ENCODE measurements at places on chromosomes 1 and 21.
A peak's percentile ranks its signal among the peaks of the same experiment; 100 is the strongest.

GRCh38 chr1:35808450-35809113, 766 bp downstream of the AGO4 start:
- no peaks in the 10 kb centered on the region for H3K27me3 ChIP-seq
- DNase-seq = peak; percentile 74
- H3K27ac ChIP-seq = no peak overlapping the region

- DNase-seq = no peak
- no peak overlapping the region for H3K27ac ChIP-seq
- H3K4me1 ChIP-seq = peaks cover 12% of the 10 kb centered on the region
- H3K36me3 ChIP-seq = no peaks in the 10 kb centered on the region
- no peaks in the 10 kb centered on the region for H3K27me3 ChIP-seq
- no peak overlapping the region for H3K4me3 ChIP-seq
Observed at GRCh38 chr1:64601207-64601606, 131.3 kb downstream of the CACHD1 start.

- no peaks in the 10 kb centered on the region for H3K36me3 ChIP-seq
- H3K27ac ChIP-seq = no peak overlapping the region
- DNase-seq = no peak
- peaks cover 13% of the 10 kb centered on the region for H3K4me1 ChIP-seq
Observed at GRCh38 chr1:244349103-244349531, 102.6 kb downstream of the ADSS2 start.

GRCh38 chr1:186420923-186421322, 40.0 kb downstream of the PDC start:
- H3K27me3 ChIP-seq = no peaks in the 10 kb centered on the region
- no peak for DNase-seq
- no peak overlapping the region for H3K4me3 ChIP-seq

DNA sequence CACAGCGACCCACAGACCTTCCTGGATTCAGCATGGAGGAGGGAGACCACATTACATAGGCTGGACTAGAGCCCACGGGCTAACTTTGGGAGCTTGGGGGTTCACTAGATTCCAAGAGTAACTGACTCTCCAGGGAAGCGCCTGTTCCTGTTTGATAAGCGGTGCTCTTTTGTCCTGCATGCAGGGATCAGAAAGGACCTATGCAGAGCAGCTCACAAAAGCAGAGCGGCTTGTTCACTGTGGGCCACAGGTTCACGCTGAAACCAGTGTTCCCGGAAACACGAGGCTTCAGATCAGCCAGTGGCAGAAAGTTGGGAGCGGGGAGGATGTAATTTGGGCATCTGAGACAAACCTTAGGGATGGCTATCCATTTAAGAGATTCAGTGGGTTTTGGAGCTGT, 403.9 kb downstream of the PCP4 start:
- H3K4me1 ChIP-seq = peaks cover 7% of the 10 kb centered on the region
- no peak overlapping the region for H3K4me3 ChIP-seq
- H3K27me3 ChIP-seq = no peaks in the 10 kb centered on the region
- H3K36me3 ChIP-seq = no peaks in the 10 kb centered on the region

GRCh38 chr1:164361927-164362326, 197.1 kb upstream of the PBX1 start:
- no peak overlapping the region for H3K27ac ChIP-seq
- H3K36me3 ChIP-seq = no peaks in the 10 kb centered on the region
- no peak for DNase-seq
- no peaks in the 10 kb centered on the region for H3K27me3 ChIP-seq
- no peak overlapping the region for H3K4me3 ChIP-seq
- H3K4me1 ChIP-seq = no peaks in the 10 kb centered on the region

DNA sequence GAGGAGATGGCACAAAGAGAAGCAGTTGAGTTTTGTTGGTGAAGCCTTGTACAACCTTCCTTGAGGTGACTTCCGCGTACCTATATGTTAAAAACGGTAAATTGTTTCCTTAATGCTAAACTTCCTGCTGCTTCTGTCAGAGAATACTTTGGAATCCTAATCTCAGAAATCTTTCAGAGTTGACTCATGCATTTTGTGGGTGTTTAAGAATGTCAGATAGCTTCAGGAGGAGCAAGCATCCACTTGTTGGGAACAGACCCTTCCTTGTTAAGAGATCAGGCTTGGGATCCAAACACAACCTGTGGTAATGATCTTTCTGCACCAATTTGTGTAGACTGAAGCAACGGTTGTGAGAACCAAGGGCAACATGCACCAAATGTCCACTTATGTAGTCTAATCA, 29.5 kb downstream of the AK4 start:
- no peaks in the 10 kb centered on the region for H3K27me3 ChIP-seq
- no peaks in the 10 kb centered on the region for H3K36me3 ChIP-seq
- peaks cover 5% of the 10 kb centered on the region for H3K4me1 ChIP-seq
- no peak overlapping the region for H3K27ac ChIP-seq
- no peak for DNase-seq

DNA sequence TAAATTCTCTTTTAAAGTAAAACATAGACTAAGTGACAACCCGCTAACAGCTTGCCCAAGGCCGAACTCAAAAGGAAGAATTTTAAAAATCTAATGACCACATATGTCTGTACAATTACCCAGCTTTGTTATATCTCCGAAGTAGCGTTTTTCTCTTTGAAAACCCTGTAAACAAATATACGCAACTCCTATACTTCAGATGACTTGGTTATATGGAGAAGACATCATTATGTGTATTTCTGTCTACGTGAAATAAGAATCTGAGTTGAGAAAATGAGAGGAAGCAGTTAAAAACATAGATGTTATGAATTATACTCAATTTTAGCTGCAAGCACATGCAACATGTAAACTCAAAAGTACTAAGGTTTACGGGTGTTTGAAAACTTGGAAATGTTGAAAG, 2.0 kb downstream of the PBX1 start:
- H3K27me3 ChIP-seq = no peaks in the 10 kb centered on the region
- H3K4me3 ChIP-seq = peak overlapping the region; percentile 95
- H3K4me1 ChIP-seq = peaks cover 8% of the 10 kb centered on the region

GRCh38 chr1:118250232-118250631, 65.2 kb upstream of the SPAG17 start:
- DNase-seq = no peak
- no peak overlapping the region for H3K4me3 ChIP-seq
- H3K27ac ChIP-seq = no peak overlapping the region
- H3K27me3 ChIP-seq = no peaks in the 10 kb centered on the region

- H3K27me3 ChIP-seq = no peaks in the 10 kb centered on the region
- H3K4me3 ChIP-seq = no peak overlapping the region
- no peak overlapping the region for H3K27ac ChIP-seq
- peaks cover 8% of the 10 kb centered on the region for H3K4me1 ChIP-seq
Observed at GRCh38 chr1:41954533-41954944, 35.8 kb upstream of the HIVEP3 start.

DNA sequence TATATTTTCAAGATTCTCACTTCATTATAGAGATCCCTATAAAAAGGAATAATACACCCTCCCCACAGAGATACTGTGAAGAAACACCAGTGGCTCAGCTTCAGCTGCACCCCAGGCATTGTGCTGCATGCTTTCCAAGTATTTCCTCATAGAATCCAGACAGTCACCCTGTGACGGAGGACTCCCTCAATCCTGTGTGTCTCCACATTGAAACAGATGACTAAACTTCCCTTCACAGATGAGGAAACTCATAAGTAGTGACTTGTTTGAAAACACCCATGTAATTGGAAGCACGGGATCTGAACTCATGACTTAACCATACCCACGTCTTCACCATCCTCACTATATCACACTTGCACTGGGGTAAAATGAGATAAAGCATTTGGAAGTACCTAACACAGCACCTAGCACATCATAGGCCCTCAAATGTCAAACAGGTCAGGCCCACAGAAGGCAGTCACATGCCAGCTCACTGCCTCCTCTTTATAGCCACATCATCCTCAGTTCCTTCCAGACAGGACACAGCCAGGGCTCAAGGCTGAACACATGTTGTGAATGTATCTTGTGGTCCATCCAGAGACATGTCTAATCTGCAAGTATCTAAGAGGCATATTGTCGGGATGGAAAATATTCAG, 55.2 kb downstream of the GPR161 start:
- no peaks in the 10 kb centered on the region for H3K27me3 ChIP-seq
- no peak for DNase-seq
- no peaks in the 10 kb centered on the region for H3K4me1 ChIP-seq
- H3K4me3 ChIP-seq = no peak overlapping the region
- no peak overlapping the region for H3K27ac ChIP-seq

- DNase-seq = no peak
- H3K4me1 ChIP-seq = no peaks in the 10 kb centered on the region
- no peak overlapping the region for H3K4me3 ChIP-seq
- H3K27me3 ChIP-seq = peaks cover 2% of the 10 kb centered on the region
- H3K27ac ChIP-seq = no peak overlapping the region
- no peaks in the 10 kb centered on the region for H3K36me3 ChIP-seq
Observed at GRCh38 chr1:18018366-18018765, 89.2 kb upstream of the IGSF21 start.

GRCh38 chr1:113976609-113977278, 2.5 kb upstream of the OLFML3 start:
- H3K4me3 ChIP-seq = no peak overlapping the region
- DNase-seq = no peak
- H3K4me1 ChIP-seq = peaks cover 19% of the 10 kb centered on the region

- DNase-seq = no peak
- no peak overlapping the region for H3K4me3 ChIP-seq
- H3K36me3 ChIP-seq = no peaks in the 10 kb centered on the region
- H3K27ac ChIP-seq = no peak overlapping the region
- peaks cover 16% of the 10 kb centered on the region for H3K4me1 ChIP-seq
Observed at GRCh38 chr1:81317191-81317590, 483.5 kb upstream of the ADGRL2 start.

DNA sequence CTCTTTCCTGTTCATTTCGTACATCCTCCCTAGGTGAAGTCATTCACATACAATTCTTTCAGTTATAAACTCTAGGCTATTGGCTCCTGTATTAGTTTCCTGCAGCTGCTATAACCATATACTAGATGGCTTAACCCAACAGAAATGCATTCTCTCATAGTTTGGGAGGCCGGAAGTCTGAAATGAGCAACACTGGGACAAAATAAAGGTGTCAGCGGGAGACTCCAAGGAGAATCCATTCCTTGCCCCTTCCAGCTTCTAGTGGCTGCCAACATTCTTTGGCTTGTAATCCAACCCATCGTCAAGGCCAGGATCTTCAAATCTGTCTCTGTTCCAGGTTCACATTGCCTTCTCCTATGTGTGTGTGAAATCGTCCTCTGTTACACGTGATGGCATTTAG, 71.3 kb downstream of the TOR3A start:
- H3K27ac ChIP-seq = no peak overlapping the region
- H3K4me1 ChIP-seq = no peaks in the 10 kb centered on the region
- H3K4me3 ChIP-seq = no peak overlapping the region
- no peaks in the 10 kb centered on the region for H3K36me3 ChIP-seq

DNA sequence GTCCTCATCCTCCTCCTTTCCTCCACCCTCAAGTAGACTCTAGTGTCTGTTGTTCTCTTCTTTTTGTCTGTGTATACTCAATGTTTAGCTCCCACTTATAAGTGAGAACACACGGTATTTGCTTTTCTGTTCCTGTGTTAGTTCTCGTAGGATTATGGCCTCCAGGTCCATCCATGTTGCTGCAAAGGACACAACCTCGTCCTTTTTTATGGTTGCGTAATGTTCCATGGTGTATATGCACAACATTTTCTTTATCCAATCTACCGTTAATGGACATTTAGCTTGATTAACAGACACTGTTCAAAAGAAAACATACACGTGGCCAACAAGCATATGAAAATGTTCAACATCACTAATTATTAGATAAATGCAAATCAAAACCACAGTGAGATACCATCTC, 44.3 kb upstream of the TMPRSS2 start:
- H3K27ac ChIP-seq = no peak overlapping the region
- H3K4me3 ChIP-seq = no peak overlapping the region
- DNase-seq = no peak
- H3K27me3 ChIP-seq = no peaks in the 10 kb centered on the region

DNA sequence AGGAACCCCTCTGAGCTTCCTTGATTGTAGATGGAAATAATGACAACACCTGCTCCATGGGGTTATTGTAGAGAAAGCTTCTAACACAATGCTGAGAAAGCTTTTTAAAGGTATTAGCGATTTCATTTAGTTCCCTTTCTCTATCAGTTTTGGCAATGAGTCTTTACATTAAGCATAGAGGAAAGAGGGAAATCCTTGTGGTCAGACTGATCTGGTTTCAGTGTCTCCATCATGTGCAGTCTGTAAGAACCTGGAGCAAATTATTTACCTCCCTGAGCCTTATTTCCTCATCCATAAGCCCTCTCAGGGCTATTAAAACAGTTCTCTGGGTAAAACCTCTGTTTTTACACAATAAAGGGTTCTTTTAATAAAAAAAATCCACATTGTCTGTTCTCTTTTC, 87.5 kb downstream of the FGGY start:
- H3K36me3 ChIP-seq = no peaks in the 10 kb centered on the region
- no peak overlapping the region for H3K27ac ChIP-seq
- H3K4me3 ChIP-seq = no peak overlapping the region

DNA sequence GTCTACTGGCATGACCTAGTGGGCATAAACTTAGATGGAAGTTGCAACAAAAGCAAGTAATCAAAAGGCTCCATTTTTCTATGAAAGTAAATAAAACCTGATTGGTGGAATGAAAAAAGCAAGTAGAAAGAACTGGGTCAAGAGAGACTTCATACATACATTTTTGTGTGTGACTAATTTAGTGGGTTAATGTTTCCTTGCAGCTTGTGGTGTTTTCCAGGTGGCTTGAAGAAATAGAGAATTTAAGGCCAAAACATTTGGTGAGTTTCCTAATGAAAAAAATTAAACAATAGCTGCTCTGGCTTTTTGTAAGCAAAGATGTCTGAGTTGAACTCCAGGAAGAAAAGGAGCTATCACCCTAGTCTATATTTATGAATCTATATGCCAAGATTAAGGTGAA, 71.0 kb downstream of the ZC3H11B start:
- no peaks in the 10 kb centered on the region for H3K36me3 ChIP-seq
- H3K4me3 ChIP-seq = no peak overlapping the region
- H3K4me1 ChIP-seq = no peaks in the 10 kb centered on the region
- H3K27ac ChIP-seq = no peak overlapping the region
- no peak for DNase-seq

DNA sequence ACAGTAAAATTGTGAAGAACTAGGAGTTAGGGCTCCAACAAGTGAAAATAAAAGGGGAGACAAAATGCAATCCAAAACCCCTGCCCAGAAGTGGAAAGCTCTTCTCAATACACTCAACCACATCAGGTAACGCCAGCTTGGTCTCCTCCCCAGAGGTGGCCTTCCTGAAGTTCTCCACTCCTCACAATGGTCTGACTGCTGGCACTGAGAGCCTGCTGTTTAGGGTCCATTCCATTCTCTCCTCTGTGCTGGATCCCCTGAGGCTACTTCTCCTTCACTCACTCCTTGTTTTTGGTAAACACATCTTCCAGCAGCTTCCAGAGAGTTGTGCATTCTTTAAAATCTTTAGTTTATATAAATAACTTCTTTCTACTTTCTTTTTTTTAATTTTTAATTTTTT, 189.5 kb downstream of the KCNT2 start:
- DNase-seq = no peak
- H3K36me3 ChIP-seq = peaks cover 7% of the 10 kb centered on the region
- H3K4me1 ChIP-seq = no peaks in the 10 kb centered on the region

GRCh38 chr21:37402251-37402867, 35.8 kb downstream of the DYRK1A start:
- DNase-seq = no peak
- no peak overlapping the region for H3K27ac ChIP-seq
- H3K36me3 ChIP-seq = no peaks in the 10 kb centered on the region
- H3K4me3 ChIP-seq = no peak overlapping the region

GRCh38 chr1:59261537-59261936, 35.4 kb upstream of the FGGY start:
- no peaks in the 10 kb centered on the region for H3K27me3 ChIP-seq
- H3K36me3 ChIP-seq = no peaks in the 10 kb centered on the region
- H3K27ac ChIP-seq = no peak overlapping the region
- no peak for DNase-seq

- no peak overlapping the region for H3K27ac ChIP-seq
- no peaks in the 10 kb centered on the region for H3K36me3 ChIP-seq
- no peak for DNase-seq
Observed at GRCh38 chr1:241419986-241420385, 63.0 kb upstream of the RGS7 start.
